ENCODE measurements at places on chromosomes 1 and 21.

DNA sequence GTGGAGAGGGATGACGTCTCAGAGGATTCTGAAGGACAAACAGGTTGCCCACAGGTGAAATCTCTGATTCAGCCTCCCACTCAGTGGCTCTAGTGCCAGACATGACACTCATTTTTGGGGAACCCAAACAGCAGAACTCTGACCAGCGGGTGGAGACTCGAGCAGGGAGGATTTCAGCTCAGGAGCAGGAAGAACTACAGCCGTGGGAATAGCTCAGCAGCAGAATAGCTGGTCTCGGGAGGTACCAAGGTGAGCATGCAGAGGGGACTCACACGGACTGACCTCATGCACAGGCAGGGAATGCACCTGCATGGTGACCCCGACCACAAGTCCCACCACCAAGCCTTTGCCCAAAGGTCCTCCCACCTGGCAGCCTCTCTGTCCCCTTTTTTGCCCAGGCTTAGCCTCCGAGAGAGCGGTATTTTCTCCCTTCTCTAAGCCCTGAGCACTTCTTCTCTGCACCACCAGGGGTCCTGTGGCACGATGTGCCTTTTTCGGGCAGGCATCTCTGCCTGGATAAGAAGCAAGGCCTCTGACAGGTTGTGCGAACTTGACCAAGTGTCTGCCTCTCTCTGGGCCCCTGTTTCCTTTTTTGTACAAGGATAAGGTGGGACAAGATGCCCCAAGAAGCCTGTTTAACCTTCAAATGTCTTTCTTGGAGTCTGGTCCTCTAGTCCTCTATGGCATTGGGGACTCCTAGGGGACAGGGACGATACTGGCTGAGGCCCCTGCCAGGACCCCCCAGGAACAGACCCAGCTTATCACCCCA, 8.8 kb upstream of the FGR start:
- no peaks in the 10 kb centered on the region for H3K27me3 ChIP-seq
- H3K4me3 ChIP-seq = no peak overlapping the region
- no peaks in the 10 kb centered on the region for H3K36me3 ChIP-seq
- peak; percentile 79 for DNase-seq
- H3K4me1 ChIP-seq = peaks cover 11% of the 10 kb centered on the region
- H3K27ac ChIP-seq = no peak overlapping the region

- H3K27ac ChIP-seq = no peak overlapping the region
- H3K4me3 ChIP-seq = peak overlapping the region; percentile 71
- no peaks in the 10 kb centered on the region for H3K36me3 ChIP-seq
- peak; percentile 46 for DNase-seq
Observed at GRCh38 chr1:31760471-31761470, 3.4 kb downstream of the ADGRB2 start.

DNA sequence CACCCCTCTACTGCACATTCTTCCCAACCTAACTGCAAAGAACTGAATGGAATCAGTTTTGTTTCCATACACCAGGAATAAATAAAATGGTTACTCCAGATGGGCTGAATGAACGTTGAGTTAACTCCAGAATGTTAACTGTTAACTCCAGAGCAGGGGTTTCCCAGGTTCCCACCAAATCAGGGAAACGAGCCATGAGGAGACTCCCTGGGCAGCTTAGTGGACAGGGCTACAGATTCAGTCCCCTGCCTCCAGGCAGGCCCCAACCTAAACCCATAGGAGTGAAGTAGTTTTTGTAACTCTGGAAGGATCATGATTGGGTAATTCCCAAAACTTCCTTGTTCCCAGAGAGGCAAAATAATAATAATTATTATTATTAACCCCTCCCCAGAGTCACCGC, 14.1 kb downstream of the VSIG8 start:
- DNase-seq = no peak
- no peaks in the 10 kb centered on the region for H3K27me3 ChIP-seq
- H3K27ac ChIP-seq = no peak overlapping the region
- no peak overlapping the region for H3K4me3 ChIP-seq

- H3K4me1 ChIP-seq = no peaks in the 10 kb centered on the region
- no peak for DNase-seq
- H3K27me3 ChIP-seq = no peaks in the 10 kb centered on the region
- H3K36me3 ChIP-seq = no peaks in the 10 kb centered on the region
- no peak overlapping the region for H3K27ac ChIP-seq
Observed at GRCh38 chr1:177869586-177869985, 100.3 kb downstream of the SEC16B start.

GRCh38 chr1:28604962-28605361, 12.9 kb downstream of the RAB42 start:
- H3K27ac ChIP-seq = no peak overlapping the region
- no peaks in the 10 kb centered on the region for H3K27me3 ChIP-seq
- H3K4me1 ChIP-seq = no peaks in the 10 kb centered on the region
- peaks cover 7% of the 10 kb centered on the region for H3K36me3 ChIP-seq
- DNase-seq = no peak

DNA sequence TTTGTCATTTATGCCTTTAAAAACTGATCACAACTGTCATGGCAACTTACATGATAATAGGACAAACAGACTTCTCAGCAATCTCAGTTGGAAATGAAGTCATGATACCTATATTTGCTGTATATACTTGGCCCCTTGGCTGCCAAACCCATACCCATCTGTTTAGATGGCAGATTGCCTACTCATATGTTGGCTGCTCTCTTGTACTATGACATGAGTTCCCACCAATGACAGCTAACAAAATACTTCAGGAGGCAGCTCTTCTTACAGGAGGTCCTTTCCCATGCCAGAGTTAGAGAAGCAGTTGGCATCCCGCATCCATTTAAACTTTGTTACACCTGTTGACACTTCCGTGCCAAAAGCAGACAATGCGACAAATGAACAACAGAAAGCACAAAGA, 603.1 kb upstream of the ADGRL2 start:
- H3K4me1 ChIP-seq = no peaks in the 10 kb centered on the region
- no peaks in the 10 kb centered on the region for H3K27me3 ChIP-seq
- H3K27ac ChIP-seq = no peak overlapping the region
- H3K36me3 ChIP-seq = no peaks in the 10 kb centered on the region

GRCh38 chr1:43530483-43531106, at the start of gene PTPRF:
Gene PTPRF, plus strand, starts transcription at chr1:43530883. Its CDS starts 14,193 bp downstream, at chr1:43545076.
- peaks cover 9% of the 10 kb centered on the region for H3K27me3 ChIP-seq
- H3K36me3 ChIP-seq = no peaks in the 10 kb centered on the region
- H3K4me1 ChIP-seq = no peaks in the 10 kb centered on the region
- peak; percentile 22 for DNase-seq
- H3K27ac ChIP-seq = no peak within 1 kb of the TSS
